Right cardiac atrium (tissue), 5 donors: ENCODE measurements at places on chromosomes 2 and 18. TPM values are rescaled to one million over a fixed set of nuclear protein-coding genes. Genes with fewer than 3 reads are reported as not detected.

The HOXD12 gene
- not detected for polyA plus RNA-seq

The CNNM3 gene
- 7.2 TPM for polyA plus RNA-seq

The SKOR2 gene
- not detected for polyA plus RNA-seq

The CFAP65 gene
- not detected for polyA plus RNA-seq

The MARCO gene
- polyA plus RNA-seq = 5.9 TPM

The DNAJC5G gene
- polyA plus RNA-seq = 2.2 TPM

The FAM117B gene
- 1.5 TPM for polyA plus RNA-seq

The FBXO36 gene
- polyA plus RNA-seq = 0.77 TPM

The TUBB8B gene
- not detected for polyA plus RNA-seq

The SKA1 gene
- polyA plus RNA-seq = 0.14 TPM

The XDH gene
- not detected for polyA plus RNA-seq

The PPIG gene
- polyA plus RNA-seq = 40.4 TPM

The CASP8 gene
- 2.6 TPM for polyA plus RNA-seq

The CNGA3 gene
- not detected for polyA plus RNA-seq

The SLC25A12 gene
- polyA plus RNA-seq = 74.2 TPM

The DUSP19 gene
- 6.7 TPM for polyA plus RNA-seq

The VWA3B gene
- 0.23 TPM for polyA plus RNA-seq
